ENCODE measurements at places on chromosomes 1 and 21. TPM values are rescaled to one million over a fixed set of nuclear protein-coding genes. Genes with fewer than 3 reads are reported as not detected.

GRCh38 chr1:162550925-162551324 lies 10.6 kb upstream of the UAP1 start:
- no peak for DNase-seq

Gene TAS1R1
- polyA plus RNA-seq = 0.08 TPM

GRCh38 chr1:58911841-58912499 lies 128.1 kb upstream of the JUN start:
- DNase-seq = no peak

DNA sequence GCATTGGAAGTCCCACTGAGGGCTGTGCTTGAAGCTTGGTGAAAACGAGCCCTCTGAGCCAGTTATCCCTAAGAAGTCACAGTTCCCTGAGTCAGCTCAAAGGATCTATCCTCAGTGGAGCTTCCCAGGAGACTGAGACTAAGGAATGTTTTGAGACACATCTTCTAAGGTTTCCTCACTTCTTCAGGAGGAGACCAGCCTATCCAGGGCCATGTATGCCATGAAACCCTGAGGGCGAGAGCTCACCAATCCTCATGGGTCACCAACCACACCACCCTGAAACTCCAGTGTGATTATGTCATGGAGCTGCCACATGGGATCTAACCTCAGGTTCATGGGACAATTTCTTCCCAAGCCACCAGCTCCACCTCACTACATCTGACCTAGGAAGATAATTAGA lies 7.6 kb upstream of the TIE1 start:
- no peak for DNase-seq

DNA sequence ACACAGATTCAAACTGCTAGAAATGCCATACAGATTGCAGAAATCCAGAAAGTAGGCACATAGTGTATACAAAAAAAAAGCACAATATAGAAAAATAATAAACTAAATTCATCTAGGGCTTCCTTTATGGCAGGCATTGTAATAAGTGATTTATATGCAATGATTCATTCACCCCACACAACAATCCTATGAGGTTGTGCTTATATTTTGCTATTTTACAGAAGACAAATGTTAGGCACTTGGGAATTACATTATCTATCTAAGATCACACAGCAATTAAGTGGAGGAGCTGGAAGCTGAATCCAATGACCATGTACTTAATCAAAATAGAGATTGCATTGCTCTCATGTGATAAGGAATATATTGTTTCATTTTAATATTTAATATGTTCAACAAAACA lies 225.7 kb upstream of the KCNK2 start:
- DNase-seq = no peak

- peak; percentile 23 for DNase-seq
Measured at GRCh38 chr1:235329139-235329902, 951 bp downstream of the GGPS1 start.

DNA sequence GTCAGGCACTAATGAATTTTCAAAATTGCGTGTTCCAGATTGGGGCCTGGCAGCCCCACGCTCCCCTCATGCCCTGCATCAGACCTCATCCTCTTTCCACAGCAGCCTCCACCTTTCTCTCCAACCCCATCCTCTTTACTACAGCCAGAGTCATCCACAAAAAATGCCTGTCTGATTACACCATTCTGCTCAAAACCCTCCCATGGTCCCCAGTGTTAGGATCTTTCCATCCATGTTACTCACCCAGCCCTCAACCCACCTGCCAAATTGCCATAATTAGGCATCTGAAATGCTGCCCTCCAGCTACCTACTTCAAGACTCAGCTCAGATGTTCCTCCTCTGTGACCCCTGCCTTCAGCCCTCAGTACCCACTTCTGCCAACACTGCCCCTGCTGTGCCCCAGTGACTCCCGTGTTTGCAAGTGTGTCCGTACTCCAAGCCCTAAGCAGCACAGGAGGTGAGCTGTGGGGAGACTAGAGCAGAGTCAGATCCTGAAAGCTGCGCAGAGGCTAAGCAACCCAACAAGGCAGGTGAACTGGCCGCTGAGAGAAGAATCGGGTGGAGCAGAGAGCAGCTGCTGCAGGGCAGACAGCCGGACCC lies 715 bp upstream of the ARTN start:
- DNase-seq = no peak

DNA sequence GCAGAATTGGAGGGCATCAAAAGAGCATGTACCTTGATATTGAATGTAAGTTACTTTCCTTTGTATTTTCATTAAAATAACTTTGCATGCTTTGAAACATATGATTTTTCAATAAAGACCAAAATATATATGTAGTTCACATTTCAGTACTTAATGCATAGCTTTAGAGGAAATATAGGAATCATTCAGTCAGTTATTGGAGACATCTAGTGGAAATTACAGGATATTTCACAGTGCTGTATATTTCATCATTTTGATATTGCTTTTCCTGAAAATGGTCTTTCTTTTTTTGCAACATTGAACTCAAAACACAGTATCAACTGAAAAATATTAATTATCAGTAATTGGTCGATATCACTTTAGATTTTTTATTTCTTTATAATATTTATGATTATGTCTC lies 375.8 kb downstream of the NCAM2 start:
- DNase-seq = no peak

DNA sequence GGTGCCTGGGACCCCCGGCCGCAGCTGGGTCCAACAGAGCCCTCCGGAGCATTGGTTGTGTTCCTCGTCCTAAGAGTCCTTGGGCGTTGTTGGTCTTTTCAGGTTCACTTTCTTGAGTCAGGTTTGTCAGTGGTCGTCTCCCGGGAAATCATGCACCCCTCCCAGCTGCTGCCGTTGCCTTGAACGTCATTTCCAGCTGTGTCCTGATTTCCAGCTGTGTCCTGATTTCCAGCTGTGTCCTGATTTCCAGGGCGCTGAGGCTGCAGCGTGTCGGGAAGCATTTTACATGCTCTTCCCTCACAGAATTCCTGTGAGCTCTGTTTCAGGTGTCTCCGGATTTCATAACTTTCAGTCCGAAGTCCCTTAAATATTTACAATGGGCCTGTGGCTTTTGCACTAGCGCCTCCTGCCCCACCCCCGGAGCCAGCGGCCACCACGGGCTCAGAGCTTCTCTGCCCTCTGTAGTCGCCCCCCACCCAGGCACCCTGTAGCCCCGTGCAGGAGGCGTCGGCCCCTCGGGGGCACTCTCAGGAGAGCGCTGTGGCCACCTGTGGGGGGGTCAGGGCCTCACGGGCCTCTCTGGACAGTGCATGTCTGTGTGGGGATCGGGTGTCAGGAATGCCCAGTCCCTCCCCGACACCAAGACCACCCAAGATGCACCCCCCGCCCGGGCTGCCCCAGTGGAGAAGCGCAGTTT lies 66.7 kb downstream of the COL18A1 start:
- DNase-seq = no peak

DNA sequence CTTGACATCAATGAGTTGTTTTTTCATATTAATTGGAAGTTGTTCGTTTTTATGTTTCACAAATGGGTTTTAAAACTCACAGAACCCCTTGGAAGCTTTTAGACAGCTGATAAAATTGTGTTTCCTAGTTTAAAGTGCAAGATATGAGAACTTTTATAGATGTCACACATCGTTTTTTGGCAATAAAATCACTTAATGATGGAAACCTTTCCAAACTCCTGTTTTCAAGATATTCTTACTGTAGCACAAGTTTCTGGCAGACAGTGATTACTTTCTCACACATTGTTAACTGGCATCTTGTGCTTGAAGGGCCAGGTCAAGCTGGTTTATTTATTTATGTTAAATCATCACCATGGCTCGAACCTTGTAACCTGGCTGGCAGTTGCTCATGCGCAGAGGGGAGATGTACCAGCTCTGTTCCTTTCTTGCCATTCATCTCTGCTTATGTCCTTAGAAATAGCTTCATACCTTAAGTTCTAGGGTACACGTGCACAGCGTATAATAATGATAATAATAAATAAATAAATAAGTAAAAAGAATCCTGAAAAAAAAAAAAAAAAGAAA lies 10.2 kb upstream of the RCAN1 start:
- no peak for DNase-seq

Gene IGSF21
- 0.34 TPM for polyA plus RNA-seq

- no peak for DNase-seq
Measured at GRCh38 chr1:153985341-153985912, 712 bp downstream of the RAB13 start.

GRCh38 chr1:109027841-109028240 lies 14.1 kb downstream of the WDR47 start:
- no peak for DNase-seq

GRCh38 chr21:14520535-14520934 lies 25.6 kb downstream of the SAMSN1 start:
- DNase-seq = no peak

Gene PLA2G2D
- 0.10 TPM for polyA plus RNA-seq

- no peak for DNase-seq
Measured at GRCh38 chr1:117077267-117077666, 17.1 kb downstream of the TTF2 start.

Gene PDE9A
- 39.0 TPM for polyA plus RNA-seq

- DNase-seq = no peak
Measured at GRCh38 chr1:28971980-28972771, 57.8 kb downstream of the EPB41 start.

DNA sequence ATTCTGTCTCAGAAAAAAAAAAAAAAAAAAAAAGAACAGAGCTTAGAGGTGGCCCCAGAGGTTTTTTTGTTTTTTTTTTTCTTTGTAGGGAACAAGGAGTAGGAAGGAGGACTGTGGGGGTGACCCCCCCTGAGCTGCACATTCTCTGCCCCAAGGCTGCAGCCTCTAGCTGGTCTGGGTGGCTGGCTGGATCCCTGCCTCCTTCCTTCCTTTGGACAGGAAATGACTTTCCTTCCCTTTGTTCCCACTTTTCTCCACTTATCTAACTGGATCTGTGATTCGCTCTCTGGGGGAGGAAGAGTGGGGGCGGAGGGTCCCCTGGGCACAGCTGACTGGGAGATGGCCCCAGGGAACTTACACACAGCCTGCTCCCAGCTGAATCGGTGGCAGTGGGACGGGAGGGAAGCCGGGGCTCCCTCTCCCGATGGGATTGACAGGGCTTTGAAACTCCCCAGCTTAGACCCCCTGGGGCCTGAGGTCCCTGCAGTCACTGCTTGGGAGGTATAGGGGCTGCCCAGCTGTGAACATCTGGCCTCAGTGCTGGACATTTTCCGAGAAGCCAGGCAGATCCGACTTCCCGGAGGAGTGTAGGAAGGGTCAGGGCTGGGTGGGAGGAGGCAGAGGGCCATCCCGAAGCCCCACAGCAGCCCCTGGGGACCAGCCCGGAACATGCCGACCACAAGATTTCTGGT lies 2.1 kb downstream of the FBLIM1 start:
- DNase-seq = peak; percentile 61

DNA sequence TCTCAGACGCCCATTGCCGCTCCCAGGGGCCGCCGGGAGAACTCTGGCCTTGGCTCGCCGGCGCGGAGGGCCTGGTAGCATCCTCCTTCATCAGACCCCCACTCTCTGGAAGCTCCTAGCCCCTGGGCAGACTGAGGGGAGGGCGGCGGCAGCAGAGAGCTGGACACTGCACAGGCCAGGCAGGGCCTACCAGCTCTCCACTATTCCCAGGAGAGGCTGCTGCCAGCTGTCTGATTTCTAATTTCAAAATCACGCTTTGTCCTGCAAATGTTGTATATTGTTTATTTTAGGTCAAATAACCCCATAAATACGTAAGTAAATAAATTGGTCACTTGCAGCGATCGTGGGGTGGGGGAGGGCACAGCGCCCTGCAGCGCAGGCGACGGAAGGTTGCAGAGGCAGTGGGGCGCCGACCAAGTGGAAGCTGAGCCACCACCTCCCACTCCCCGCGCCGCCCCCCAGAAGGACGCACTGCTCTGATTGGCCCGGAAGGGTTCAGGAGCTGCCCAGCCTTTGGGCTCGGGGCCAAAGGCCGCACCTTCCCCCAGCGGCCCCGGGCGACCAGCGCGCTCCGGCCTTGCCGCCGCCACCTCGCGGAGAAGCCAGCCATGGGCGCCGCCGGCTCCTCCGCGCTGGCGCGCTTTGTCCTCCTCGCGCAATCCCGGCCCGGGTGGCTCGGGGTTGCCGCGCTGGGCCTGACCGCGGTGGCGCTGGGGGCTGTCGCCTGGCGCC lies at the start of gene MTARC1:
Gene MTARC1, plus strand, starts transcription at position 577 of the 732 bp plus-strand sequence. Its CDS starts 32 bp downstream, at position 609.
- DNase-seq = no peak

Gene LSM10
- polyA plus RNA-seq = 27.3 TPM

GRCh38 chr1:231776010-231776756 lies 149.6 kb downstream of the DISC1 start:
- no peak for DNase-seq

GRCh38 chr1:167149793-167150491 lies 56.1 kb downstream of the STYXL2 start:
- DNase-seq = no peak

DNA sequence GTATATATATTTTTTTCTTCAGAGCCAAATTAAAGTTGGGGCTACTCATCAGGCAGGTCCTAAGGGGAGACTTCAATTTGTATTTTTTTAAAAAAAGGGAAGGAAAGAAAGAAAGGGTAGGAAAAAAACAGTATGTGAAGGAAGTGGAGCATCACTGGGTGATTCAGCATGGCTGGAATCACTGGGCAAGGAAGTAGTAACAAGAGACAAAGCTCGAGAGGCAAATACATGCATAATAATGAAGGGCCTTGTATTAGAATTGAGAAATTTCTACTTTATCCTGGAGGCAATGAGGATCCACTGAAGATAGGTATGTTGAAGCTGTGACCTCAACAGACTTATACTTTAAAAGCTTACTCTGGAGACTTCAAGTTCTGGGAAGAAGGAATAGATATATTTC lies 184.4 kb downstream of the COQ8A start:
- DNase-seq = no peak

- no peak for DNase-seq
Measured at GRCh38 chr1:180837020-180837419, 75.7 kb upstream of the KIAA1614 start.

- no peak for DNase-seq
Measured at GRCh38 chr1:61273861-61274260, 191.5 kb downstream of the NFIA start.

Gene CDC20
- polyA plus RNA-seq = 40.6 TPM

Data from right renal cortex interstitium (tissue), 3 donors.